ENCODE measurements at places on chromosomes 6 and 20.

DNA sequence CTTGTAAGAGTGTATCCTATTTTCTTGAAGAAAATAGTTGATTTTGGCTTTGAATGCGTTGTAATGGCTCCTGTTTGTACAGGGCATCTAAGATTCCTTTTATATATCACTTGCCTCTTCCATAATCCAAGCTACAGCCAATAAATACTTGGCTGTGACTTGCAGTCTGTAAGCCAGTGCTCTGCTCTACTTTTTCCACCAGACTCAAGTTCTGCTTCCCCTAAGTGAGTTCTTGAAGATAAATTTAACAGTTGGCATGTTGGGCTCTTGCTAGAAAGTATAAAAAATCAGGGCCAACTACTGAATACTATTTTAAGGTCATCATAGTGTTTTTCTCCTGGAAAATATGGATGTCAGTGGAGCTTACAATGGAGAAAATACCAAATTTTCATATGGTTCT, 36.5 kb upstream of the SCGN start:
- DNase-seq = no peak

DNA sequence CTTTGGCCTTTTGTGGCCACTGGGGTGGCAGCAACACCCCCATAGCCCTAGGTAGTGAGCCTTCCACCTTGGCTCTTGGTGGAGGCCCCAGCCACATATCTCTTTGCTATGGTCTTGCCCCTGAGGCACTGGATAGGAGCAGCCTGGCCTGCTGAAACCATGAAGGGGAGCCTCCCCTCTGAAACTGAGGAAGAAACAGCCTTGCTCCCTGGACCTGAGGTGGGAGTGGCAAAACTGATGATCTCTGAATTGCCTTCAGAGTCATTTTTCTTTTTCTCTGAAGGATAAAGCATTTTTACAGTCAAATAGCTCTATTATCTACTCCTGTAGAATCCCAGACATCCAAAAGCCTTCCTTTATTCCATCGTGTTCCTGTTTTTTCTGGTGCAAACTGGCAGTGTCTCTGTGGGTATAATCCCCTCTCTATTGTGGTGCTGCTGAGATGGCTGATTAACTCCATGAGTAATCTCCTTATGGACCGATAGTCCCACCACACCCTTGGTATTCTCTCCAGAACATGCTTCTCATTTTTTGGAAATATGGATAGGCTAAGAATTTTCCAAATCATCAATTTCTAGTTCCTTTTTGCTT, 22.0 kb upstream of the PRSS35 start:
- no peak for DNase-seq

GRCh38 chr6:2881423-2881822, 21.7 kb downstream of the SERPINB9 start:
- DNase-seq = no peak

DNA sequence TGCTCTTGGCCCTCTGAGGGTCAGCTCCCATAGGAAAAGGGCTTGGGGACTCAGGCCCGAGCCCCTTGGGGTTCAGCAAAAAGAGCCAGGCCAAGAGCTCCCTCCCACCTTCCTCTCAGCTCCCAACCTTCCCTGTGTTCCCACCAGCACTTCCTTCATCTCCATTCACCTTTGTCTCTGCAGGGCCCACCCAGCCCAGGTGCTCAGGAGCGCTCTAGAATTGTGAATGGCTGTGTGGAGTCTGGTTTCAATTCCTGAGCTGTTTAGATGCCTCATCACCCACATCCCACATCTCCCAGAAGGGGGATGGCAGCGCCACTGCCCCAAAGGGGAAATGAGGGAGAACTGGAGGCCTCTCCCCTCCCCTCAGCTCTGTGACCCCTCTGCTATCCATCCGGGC, 7.7 kb downstream of the GRM4 start:
- no peak for DNase-seq

DNA sequence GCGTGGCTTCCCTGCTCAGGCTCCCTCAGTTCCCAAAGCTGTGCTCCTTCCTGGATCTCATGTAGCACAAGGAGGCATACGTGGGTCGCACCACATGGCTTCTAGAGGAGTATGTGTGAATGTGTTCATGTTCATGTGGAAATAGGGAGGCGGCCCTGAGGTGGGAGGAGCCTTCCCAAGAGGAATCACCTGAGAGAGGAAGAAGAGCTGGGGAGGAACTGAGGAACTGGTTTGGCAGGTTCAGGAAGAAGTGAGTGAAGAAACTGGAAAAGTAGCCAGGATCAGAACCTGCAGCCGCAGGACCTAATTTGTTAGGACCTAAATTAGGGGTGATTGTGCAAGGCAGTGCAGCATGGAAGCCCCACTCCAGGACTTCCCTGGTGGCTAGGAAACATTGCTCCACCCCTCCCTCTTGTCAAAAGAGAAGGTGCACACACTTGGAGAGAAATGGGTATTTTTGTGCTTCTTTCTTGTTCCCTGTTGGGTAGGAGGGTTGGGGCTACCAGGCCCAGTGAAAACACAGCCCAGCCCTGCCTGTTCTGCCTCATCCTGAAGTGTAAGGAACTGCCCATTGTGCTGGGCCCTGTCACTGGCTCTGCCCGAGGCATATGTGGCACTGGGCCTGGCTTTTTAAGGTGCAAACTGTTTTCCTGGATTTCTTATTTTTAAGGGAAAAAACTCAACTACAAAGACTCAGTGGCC, 20.7 kb downstream of the SYNJ2 start:
- no peak for DNase-seq

GRCh38 chr20:63017076-63017825, 10.5 kb upstream of the BHLHE23 start:
- no peak for DNase-seq

- DNase-seq = no peak
Measured at GRCh38 chr6:57432919-57433684, 115.7 kb downstream of the PRIM2 start.

DNA sequence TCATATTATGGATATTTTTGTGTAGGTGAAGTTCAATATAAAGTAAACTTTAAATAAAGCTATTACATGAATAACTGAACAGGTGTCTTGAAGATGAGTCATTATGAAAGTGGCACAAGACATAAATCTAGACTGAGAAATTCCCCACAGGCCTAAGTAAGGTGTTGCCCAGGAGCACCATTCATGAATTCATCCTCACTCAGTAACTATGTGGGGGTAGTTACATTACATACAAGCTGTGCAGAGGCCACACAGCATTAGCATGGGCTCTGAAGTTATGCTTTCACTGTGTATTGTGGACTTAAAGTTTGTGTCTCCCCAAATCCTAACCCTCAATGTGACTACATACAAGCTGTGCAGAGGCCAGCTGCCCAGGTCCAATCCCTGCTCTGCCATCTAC, 65.9 kb downstream of the BCAS1 start:
- DNase-seq = no peak

GRCh38 chr20:35903843-35904242, 50.5 kb downstream of the SCAND1 start:
- no peak for DNase-seq

DNA sequence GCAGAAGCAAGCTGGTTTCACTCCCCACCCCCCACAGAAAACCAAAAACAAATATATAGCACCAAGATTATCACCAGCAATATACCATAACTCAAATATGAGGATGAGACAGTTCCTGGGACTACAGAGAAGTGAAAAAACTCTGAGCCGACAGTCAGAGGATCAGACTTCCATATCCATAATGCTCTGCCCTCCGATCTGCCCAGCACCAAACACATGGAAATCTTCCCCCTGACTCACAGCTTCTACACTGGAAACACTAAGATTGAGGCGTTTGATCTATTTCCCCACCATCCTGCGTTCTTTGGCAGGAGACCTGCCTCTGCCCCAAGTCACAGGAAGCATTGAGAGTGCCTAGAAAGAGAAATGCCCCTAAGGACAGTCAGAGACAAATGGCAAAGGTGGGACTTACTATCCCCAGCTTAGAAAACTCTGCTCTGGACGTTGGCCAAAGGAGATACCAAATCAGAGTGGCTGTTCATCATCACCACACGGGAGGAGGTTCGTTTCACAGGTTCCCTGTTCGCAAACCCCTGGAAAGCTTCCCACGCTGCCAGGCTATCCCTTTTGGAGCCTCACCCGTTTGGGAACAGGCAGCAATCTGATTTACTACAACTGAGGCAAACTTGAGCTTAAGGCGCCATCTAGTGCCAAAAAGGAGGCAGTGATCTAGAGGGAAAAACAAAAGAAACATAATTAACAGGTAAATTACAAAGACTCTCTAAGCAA, 48.7 kb upstream of the SRSF6 start:
- no peak for DNase-seq

DNA sequence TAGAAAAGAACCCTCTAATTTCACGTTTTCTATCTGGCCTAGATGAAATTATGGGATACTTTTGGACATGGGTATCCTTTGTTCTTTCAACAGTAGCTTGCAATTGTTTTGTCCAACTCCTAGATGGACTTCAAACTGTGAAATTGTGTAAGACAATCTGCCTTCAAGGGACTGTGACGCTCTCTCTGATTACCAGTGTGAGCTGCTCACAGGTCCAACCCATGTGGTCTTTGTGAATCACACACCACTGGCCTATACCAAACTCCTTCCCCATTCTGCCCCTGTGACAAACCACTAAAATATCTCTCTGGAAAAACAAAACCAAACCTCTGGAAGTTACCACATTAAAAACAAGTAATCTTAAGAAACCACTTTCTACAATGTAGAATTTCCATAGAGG, 59.5 kb downstream of the NINL start:
- no peak for DNase-seq

- no peak for DNase-seq
Measured at GRCh38 chr6:47133230-47134000, 91.3 kb upstream of the ADGRF1 start.

GRCh38 chr6:33609528-33609927, 11.6 kb upstream of the ITPR3 start:
- DNase-seq = no peak

DNA sequence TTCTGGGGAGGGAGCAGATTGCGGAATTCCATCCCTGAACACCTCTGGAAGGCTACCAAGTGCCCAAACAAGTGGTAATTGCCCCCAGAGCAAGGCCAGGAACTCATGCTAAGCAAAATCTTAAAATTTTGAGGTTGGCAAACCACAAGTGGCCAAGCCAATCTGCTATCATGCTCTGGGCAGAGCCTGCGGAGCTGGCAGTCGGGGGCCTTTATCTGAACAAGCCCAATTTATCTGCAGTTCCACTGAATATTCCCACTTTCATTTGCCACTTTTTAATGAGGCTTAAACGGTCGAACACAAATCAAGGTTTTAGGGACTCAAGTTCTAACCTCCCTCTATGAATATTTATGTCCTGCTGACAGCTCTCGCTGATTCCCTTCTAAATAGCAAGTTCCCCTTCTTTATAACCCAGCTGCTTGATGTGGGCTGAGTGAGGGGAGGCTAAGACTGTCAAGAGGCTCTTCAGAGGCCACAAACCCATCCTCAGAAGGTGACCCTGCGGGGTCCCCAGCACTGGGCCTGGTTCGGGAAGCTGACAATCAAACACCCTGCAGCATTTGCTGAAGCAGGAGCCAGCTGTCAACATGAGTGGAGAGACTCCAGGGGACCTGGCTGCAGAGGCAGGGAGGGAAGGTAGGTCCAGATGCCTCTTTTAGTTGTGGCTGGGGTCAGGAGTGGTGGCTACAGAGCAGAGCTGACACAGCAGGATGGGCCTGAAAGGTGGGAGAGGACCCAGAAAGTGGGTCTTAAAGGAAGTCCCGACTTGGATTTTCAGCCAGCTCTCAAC, 11.9 kb downstream of the CCDC167 start:
- no peak for DNase-seq

DNA sequence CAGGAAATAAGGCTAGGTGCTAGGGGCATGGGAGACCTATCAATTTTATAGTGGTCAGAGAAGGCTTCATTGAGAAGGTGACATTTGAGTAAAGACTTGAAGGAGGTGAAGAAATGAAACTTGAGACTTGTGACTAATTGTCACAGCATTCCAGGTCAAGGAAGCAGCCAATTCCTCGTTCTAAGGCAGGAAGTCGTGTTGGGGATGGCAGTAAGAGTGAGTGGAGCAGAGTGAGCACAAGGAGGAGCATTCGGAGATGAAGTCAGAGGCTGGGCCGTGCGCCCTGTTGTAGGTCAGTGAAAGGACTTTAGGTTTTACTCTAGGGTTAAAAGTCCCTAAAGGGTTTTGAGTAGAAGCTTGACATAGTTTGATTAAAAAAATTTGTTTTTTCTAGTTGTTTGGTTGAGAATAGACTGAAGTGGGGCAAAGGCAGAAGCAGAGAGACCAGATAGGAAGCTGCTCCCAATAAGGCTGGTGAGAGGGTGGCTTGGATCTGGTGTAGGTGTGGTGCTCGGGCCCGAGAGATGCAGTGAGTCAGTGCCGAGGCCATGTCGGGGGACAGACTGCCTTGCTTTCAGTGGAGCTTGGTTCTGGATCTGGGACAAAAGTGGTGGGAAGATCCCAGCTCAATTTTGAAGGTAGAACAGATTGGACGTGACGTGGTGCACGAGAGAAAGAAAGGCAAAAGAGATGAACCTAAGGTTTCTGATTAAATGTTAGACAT, 2.6 kb upstream of the RSPH3 start:
- no peak for DNase-seq

GRCh38 chr6:129695373-129696027, 14.5 kb downstream of the ARHGAP18 start:
- no peak for DNase-seq

GRCh38 chr20:48709744-48710143, 118.1 kb downstream of the PREX1 start:
- DNase-seq = no peak

GRCh38 chr6:104579310-104579863, 280.3 kb downstream of the HACE1 start:
- DNase-seq = no peak

DNA sequence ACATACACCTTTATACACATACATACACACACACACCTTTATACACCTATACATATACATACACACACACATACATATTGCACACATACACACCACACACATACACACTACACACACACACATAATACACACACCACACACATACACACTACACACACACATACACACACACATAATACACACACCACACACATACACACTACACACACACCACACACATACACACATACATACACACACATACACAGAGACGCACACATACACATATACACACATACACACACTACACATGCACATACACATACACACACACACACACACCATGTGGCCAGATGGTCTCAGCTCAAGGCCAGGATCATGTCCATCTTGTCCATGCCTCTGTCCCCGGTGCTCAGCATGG, 25.7 kb downstream of the BPIFB1 start:
- no peak for DNase-seq

DNA sequence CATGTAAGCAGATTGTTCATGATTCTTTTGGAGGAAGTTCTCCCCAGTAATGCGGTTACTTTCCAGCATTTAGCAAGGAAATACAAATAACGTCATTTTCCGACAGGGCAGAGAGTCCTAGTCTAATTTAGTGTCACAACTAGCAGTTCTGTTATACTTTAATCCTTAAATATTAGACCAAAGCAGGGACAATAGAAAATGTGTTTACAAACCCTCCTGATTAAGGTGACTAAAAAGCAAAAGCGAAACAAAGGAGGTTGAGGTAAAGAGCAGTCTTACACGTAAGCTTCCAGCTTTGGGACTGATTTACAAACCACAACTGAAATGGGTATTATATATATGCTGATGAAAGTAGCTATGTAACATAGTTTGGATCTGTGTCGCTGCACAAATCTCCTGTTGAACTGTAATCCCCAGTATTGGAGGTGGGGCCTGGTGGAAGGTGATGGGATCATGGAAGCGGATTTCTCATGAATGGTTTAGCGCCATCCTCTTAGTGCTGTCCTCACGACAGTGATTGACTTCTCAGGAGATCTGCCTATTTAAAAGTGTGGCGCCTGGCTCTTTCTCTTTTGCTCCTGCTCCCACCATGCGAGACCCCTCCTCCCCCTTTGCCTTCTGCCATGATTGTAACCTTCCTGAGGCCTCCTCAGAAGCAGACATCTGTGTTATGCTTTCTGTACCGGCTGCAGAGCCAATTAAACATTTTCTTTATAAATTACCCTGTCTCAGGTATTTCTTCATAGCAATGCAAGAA, 81.9 kb downstream of the PLCB1 start:
- no peak for DNase-seq

All from CD4-positive, alpha-beta T cell treated with Interferon alpha-2 for 1 hour (primary cell).